K562 (cell line): ENCODE measurements at places on chromosomes 7 and 10. TPM values are rescaled to one million over a fixed set of nuclear protein-coding genes. Genes with fewer than 3 reads are reported as not detected.

Gene CPN1
- 0.17 TPM in 1 of 2 replicates, not detected in the other for polyA plus RNA-seq

Gene VWA2
- polyA plus RNA-seq: not detected in 2 replicates

Gene FBXO24
- 0.73 and 1.3 TPM in 2 replicates for polyA plus RNA-seq

Gene PIK3CG
- polyA plus RNA-seq: 10.7 and 12.9 TPM in 2 replicates

Gene FAM131B
- not detected in 2 replicates for polyA plus RNA-seq

Gene GTF2IRD1
- 17.0 and 20.8 TPM in 2 replicates for polyA plus RNA-seq

Gene NUTM2E
- 0.08 TPM in 1 of 2 replicates, not detected in the other for polyA plus RNA-seq

Gene TRIM73
- polyA plus RNA-seq: 0.28 and 0.90 TPM in 2 replicates

Gene ZNF853
- not detected in 2 replicates for polyA plus RNA-seq

Gene CAMK2B
- 0.05 and 0.08 TPM in 2 replicates for polyA plus RNA-seq

Gene BMPR1A
- 5.8 and 7.4 TPM in 2 replicates for polyA plus RNA-seq

Gene ACTL6B
- polyA plus RNA-seq: not detected in 2 replicates

Gene STEAP1B
- polyA plus RNA-seq: 26.5 and 30.6 TPM in 2 replicates

Gene TUBAL3
- polyA plus RNA-seq: 5.5 TPM in 2 replicates

Gene TUBB8
- not detected in 2 replicates for polyA plus RNA-seq

Gene AKR1C4
- not detected in 2 replicates for polyA plus RNA-seq

Gene ATOH7
- polyA plus RNA-seq: 0.20 TPM in 1 of 2 replicates, not detected in the other

Gene CCDC146
- 0.17 and 0.76 TPM in 2 replicates for polyA plus RNA-seq

Gene STRA8
- not detected in 2 replicates for polyA plus RNA-seq

Gene APBB1IP
- polyA plus RNA-seq: 0.03 TPM in 1 of 2 replicates, not detected in the other

Gene COL13A1
- polyA plus RNA-seq: not detected in 2 replicates

Gene MRLN
- polyA plus RNA-seq: not detected in 2 replicates

Gene VAX1
- polyA plus RNA-seq: not detected in 2 replicates

Gene GIMAP1
- 0.04 TPM in 1 of 2 replicates, not detected in the other for polyA plus RNA-seq

Gene OR2A12
- polyA plus RNA-seq: not detected in 2 replicates

Gene EBF3
- 0.04 TPM in 1 of 2 replicates, not detected in the other for polyA plus RNA-seq

Gene ZNF777
- polyA plus RNA-seq: 15.0 and 17.5 TPM in 2 replicates

Gene OLAH
- polyA plus RNA-seq: 0.21 and 0.58 TPM in 2 replicates

Gene LRRD1
- not detected in 2 replicates for polyA plus RNA-seq

Gene SDK1
- not detected in 2 replicates for polyA plus RNA-seq

Gene MOGAT3
- polyA plus RNA-seq: not detected in 2 replicates

Gene FAM24B
- 14.5 TPM in 2 replicates for polyA plus RNA-seq

Gene SAP25
- polyA plus RNA-seq: 4.2 and 8.1 TPM in 2 replicates

Gene TSPAN12
- 0.53 and 1.7 TPM in 2 replicates for polyA plus RNA-seq

Gene CALHM3
- not detected in 2 replicates for polyA plus RNA-seq

Gene AKR1D1
- not detected in 2 replicates for polyA plus RNA-seq

Gene TAS2R5
- 2.1 and 2.2 TPM in 2 replicates for polyA plus RNA-seq

Gene BHLHA15
- 1.1 and 2.4 TPM in 2 replicates for polyA plus RNA-seq

Gene MYL7
- polyA plus RNA-seq: not detected in 2 replicates

Gene TMEM229A
- polyA plus RNA-seq: not detected in 2 replicates

Gene IL2RA
- not detected in 2 replicates for polyA plus RNA-seq

Gene TMEM196
- not detected in 2 replicates for polyA plus RNA-seq

Gene FAM204A
- 41.4 and 44.3 TPM in 2 replicates for polyA plus RNA-seq

Gene CAMK1D
- 0.04 and 0.23 TPM in 2 replicates for polyA plus RNA-seq

Gene IFIT5
- not detected in 2 replicates for polyA plus RNA-seq

Gene TEX36
- 0.82 TPM in 1 of 2 replicates, not detected in the other for polyA plus RNA-seq

Gene GIMAP2
- 0.37 and 0.57 TPM in 2 replicates for polyA plus RNA-seq

Gene CLEC2L
- polyA plus RNA-seq: 5.3 and 7.1 TPM in 2 replicates

Gene TMEM243
- 7.2 and 8.5 TPM in 2 replicates for polyA plus RNA-seq

Gene MNX1
- 4.0 and 5.9 TPM in 2 replicates for polyA plus RNA-seq

Gene ERVW-1
- polyA plus RNA-seq: not detected in 2 replicates
